CD4-positive, alpha-beta T cell treated with Interleukin-4 for 1 hour (primary cell): ENCODE measurements at places on chromosomes 2 and 18.

DNA sequence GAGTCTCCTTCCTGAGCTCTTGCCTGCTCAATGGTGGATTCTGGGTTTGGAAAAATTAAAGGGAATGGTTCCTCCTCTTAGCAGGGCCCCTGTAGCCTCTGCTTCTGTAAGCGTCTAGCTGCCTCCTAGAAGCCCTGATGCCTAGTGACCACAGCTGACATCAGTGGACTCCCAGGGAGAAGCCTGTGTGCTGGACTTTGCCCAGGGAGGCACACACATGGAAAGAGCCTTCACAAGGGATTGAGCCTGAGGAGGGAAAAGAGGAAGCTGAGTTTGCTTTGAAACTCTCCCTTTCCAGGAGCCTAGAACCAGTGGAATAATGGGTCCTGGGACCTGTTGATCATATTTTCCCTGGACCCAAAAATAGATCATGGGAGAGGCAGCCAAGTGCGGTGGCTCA is 1.4 kb upstream of the CFAP65 start:
- DNase-seq = no peak

DNA sequence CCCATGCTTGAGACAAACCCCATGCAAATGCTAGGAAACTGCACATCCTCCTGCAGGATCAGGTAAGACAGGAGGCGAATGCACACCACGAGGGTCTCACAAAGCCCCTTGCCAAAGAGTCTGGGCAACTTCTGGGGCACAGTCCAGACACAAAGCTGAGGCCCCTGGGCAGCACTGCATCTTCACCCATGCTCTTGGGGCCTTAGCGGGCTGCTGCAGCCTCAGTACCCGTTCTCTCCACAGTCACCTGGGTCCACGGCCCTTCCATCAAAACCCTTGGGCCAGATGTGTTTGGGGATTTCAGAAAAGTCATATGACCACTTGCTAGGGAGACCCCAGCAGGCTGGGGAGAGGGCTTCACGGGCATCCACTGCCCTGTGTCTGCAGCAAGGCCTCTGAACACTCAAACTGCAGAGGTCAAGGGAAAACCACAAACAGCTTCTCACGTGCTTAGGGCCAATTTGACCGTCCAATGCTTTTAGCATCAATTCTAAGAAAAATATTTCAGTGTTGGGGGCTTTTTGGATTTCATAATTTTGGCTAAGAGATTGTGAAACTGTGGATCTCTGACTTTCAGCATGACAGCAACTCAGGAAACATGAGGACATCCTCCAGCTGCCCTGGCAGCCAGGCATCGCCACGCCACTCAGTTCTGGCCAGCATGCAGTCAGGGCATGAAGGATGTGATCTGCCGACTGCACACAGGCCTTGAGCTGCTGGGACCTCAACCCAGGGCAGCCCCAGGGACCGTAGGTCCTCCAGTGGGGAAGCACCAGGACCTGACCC is 20.0 kb downstream of the PASK start:
- DNase-seq = no peak

GRCh38 chr2:195838002-195838401 is 181.0 kb downstream of the SLC39A10 start:
- DNase-seq = no peak

GRCh38 chr2:224308272-224308911 is 93.5 kb downstream of the FAM124B start:
- DNase-seq = no peak
